Thoracic aorta (tissue), 2 donors: ENCODE measurements at places on chromosomes 2 and 18. TPM values are rescaled to one million over a fixed set of nuclear protein-coding genes. Genes with fewer than 3 reads are reported as not detected.

GRCh38 chr2:196263181-196263747 lies 91.9 kb upstream of the STK17B start:
- no peak for DNase-seq

DNA sequence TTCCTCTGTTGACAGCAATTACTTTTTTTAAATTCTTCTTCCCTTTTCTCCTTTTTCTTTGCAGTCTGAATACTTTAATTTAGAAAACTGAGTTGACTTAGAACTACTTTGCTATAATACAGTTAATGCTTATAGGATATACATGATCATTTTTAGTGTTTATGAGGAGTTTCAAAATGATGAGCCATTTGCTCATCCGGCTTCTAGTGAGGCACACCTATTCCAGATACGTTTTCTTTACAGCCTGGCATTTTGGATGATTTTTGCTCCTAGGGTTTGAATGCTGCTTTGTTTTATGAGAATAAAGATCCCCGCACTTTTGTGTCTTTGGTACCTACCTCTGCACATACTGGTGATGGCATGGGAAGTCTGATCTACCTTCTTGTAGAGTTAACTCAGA lies 52.8 kb downstream of the EIF5B start:
- DNase-seq, result no peak

The NTSR2 gene
- total RNA-seq, result not detected

The RNF125 gene
- 4.6 TPM for total RNA-seq

GRCh38 chr2:222447131-222447530 lies 22.8 kb downstream of the SGPP2 start:
- DNase-seq, result no peak
